ENCODE measurements at places on chromosomes 12 and 14.

DNA sequence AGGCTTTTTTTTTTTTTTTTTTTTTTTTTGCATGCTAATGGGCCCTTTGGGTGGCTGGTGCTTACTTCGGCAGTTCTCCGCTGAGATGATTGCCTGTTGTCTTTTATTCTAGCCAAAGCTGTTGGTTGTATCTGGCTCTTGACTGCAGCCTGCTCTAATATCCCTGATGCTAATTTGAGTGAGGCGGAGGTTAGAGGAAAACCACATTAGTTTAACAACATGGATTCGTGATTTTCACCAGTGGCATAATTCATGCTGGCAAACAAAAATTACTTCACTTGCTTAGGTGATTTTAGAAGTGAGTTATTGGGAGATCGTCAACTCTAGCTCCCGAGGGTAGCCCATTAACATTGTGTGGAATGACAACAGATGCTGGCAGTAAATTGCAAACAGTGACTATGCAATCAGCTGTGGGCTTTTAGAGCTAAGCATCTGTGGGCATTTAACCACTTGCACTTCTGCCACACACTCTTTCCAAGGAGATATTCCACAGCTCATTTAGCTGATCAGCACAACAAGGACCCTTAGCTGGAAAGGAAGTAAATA lies 97.6 kb upstream of the ZDHHC17 start:
- no peak for DNase-seq

DNA sequence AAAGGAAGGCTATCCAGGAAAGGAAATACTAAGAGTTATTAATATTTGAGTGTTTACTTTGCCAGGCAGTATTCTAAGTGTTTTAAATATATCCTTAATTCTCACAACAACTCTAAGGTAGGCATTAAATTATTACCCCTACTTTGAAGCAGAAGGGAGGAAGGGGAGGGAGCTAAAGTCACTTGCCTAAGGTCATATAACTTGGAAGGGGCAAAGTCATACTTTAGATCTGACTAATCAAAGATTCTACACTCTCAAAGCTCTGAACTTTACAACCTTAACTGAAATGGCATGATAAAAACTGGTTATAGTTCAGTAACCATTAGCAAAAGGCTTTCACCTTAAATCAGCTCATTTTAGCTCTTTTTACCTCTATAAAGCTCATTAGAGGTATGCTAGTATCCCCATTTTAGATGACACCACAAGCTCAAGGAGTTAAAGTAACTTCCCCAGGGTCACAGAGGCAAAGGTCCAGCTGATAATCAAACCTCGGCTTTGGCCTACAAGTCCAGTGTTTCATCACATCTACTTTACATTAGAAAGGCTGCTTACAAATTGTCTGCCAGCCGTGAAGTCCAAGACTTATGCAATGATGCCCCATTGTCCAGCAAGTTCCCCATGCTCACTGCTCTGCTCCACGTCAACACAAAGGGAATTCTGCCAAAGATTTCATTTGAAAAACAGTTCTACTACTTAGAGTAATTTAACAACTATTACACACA lies 223.9 kb downstream of the MED13L start:
- DNase-seq: no peak

DNA sequence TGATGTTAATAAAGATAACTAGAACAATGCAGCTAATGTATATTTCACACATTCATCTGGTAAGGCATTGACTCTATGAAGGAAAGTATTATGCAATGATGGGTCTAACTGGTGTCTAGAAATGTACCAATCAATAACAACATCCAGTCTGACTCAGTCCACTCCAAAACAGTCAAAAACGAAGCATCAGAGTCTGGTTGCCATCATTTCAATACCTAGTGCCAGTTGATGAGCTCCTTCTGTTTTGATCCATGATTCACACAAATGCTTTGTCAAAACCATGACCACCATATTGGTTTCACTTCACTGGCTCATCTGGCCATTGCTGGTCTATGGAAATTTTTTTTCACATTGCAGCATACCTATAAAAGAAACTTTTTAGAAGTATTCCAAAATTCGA lies 747.2 kb upstream of the TMEM132C start:
- DNase-seq: no peak

DNA sequence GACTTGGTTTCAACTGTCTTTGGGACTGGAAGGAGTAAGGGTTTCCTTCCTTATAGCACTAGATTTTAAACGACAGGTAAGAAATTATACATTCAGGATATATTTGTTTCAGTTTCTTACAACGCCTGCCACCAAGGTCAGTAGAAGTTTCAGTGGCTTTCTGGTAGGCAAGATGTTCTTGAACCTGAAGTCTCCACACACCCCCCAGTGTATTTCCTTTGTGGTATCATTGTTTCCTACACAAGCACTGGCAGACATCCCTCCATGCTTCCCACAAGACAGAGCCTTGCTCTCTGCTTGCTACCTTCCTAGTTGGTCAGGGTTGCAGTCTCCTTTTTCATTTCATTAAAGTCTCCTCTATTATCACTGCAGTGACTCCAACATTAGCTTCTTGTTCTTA lies 283.1 kb downstream of the FLRT2 start:
- no peak for DNase-seq

GRCh38 chr14:74456684-74457564 lies 30.9 kb upstream of the SYNDIG1L start:
- no peak for DNase-seq

GRCh38 chr12:113470871-113471618 lies 626 bp downstream of the LHX5 start:
- DNase-seq: no peak

GRCh38 chr12:94240171-94240570 lies 91.8 kb downstream of the PLXNC1 start:
- DNase-seq: no peak

DNA sequence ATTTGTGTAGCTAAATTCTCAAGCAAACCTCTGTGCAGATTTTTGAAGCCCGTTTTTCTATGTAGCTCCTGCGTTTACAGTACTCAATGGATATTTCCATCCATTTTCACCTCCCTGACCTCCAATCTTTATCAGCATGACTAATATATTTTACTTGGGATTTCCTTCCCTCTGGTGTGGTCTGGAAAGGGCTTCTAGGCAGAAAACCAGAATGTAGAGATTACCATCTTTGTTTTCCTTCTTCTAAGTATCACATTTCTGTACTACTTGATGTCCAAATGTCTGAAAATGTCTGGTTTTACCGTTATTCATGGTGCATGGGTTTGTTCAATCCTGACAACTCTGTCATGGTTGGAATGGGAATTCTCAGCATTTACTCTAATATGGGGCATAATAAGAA lies 907.6 kb upstream of the FLRT2 start:
- no peak for DNase-seq

DNA sequence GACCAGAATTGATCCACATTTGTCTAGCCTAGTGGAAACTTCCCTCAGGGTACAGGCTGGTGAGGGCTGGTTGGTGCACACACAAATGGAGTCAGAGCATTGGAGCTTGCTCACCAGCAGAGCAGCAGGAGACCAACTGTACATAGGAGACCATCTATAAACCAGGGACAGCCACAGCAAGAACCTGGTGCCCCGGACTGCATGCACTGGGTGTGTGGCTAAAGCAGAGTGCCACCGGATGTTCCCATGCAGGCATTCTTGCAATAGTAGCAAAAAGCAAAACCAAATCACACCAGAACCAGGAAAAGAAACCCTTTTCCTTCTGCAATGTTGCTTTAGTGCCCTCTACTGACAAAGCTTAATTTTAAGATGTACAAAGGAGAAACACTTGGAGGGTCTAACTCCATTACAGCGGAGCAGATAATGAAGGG lies 136.4 kb downstream of the MDGA2 start:
- no peak for DNase-seq

GRCh38 chr12:14216405-14217294 lies 148.8 kb upstream of the ATF7IP start:
- no peak for DNase-seq

Measured in T-helper 22 cell (primary cell).